ENCODE measurements at places on chromosomes 7 and 10.

DNA sequence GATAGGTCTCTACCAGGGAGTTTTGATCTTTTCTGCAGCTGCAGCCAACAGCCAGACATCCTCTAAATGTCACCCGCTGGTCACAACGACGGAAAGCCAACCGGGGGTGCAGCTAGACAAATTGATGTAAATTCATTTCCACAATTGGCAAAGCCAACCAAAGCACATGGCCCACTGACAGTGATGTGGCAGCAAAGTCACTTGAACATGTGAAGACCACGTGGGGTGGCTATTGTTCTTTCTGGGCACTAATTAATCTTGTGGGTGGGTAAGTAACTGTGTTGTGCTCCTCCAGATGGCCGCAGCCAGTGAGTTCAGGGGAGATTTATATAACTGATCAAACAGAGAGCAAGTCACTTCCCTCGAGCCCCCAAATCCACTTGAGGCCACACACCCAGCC, 354.1 kb downstream of the ANKRD30A start:
- DNase-seq: no peak

- DNase-seq: no peak
These were observed 190.6 kb upstream of the CCDC6 start for GRCh38 chr10:60096761-60097513.

- no peak for DNase-seq
These were observed 72.9 kb downstream of the ARHGAP21 start for GRCh38 chr10:24650669-24651391.

GRCh38 chr10:58840840-58841435, 328.3 kb downstream of the BICC1 start:
- no peak for DNase-seq

DNA sequence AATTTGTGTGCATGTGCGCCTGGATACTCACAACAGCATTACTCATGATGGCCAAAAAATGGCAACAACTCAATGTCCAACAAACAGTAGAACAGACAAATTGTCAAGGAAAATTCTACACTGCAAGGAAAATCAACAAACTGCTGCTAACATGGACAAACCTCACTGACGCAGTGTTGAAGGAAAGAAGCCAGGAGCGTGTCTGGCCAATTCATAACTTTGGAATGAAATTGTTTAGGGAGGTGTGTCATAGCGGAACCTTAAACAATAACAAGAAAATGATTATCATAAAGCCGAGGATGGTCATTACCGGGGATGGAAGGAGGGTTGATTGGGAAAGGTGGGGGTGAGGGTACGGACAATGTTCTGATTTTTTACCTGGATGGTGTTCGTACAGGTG, 29.1 kb downstream of the ALOX5 start:
- DNase-seq: no peak

DNA sequence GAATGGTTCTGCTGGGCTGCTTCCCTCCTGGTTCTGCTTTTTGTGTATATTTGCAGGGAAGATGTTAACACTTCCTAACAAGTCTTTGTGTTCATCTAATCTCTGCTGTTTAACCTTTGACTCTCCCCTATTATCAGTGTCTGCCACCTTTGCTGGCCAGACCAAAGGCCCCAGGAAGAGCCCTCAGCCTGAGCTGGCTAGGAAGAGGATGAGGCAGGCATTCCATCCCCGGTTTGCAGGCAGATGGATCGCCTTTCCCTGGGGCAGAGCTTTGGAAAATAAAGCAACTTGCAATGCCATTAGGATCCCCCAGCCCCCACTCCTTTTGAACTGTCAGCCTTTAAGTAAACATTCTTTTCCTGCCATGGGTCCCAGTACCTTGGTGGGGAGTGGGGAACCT, 19.0 kb downstream of the DPCD start:
- no peak for DNase-seq

DNA sequence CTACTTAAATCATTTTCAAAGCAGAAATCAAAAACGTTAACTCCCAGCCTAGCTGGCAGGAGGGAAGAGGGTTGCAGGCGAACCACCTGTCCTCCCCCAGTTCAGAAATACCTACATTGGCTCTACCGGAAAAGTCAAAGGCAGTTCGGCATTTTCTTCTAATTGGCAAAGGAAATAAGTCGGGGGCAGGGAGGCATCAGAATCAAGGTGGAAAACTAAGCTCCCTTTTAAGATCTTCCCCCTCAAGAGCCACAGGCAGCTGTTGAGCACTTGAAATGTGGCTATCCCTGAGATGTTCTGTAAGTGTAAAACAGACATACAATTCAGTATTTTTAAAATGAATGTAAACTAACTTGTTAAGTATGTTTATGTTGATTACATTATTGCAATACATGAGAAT, 957 bp upstream of the ELMO1 start:
- DNase-seq: no peak

GRCh38 chr7:74452748-74453321, 871 bp upstream of the GTF2IRD1 start:
- no peak for DNase-seq

GRCh38 chr10:93758891-93759410, 1.2 kb downstream of the LGI1 start:
- no peak for DNase-seq

DNA sequence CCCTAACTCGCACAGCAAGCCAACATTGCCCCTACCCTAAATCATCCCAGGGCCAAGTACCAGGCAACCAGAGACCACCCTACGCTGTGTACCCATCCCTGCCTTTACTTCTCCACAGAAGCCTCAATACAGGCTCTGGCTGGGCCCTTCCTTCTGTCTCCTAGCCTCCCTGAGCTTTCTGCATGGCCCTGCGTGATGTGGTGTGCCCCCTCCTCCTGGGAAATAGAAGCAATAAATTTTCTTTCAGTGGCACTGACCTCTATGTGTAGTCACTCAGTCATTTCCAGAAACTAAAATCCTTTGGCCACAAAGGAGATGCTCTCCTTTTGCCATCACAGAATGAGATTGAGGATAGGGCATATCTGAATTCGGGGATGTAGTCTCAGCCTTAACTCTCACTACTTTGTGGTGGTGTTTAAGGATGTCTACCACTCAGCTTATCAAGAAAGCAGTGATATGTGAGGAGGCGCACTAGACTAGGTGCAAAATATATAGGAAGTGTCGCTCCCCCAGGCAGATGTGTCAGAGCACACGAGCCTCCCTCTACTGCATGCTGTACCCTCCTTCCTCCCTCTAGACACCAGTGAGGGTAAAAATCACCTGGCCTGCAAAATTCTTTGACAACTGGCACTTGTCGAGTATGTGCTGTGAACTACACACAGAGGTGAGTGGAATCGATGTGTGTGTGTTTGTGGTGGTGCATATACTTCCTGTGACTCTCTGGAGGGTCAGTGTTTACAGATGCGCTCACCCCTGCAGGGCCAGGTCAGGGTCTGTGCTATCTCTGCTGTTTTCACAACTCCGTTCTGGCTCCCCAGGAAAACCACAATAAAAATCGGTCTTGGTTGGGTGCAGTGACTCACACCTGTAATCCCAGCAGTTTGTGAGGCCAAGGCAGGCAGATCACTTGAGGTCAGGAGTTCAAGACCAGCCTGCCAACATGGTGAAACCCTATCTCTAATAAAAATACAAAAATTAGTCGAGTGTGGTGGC, 825.9 kb upstream of the IGFBP3 start:
- no peak for DNase-seq

DNA sequence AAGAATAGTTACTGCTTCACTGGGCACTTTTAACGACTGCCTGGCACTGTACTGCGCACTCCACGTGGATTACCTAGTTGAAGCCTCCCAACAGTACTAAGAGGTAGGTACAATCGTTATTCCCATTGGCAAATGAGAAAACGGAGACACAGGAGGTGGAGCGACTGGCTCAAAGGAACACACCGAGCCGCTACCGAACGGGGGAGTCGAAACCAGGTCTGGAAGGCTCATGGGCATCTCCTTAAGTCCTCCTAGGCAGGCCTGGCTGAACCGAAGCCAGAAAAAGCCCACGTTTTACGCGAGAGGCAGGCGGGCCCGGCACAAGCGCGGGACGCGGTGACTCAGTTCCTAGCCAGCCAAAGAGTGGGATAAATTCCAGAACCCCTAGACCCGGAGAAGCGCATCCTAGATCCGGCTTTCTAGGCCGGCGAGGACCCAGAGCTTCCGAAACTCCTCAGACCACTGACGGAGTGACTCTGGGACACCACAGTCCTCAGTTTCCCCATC, 472 bp downstream of the PDAP1 start:
- peak; percentile 51 for DNase-seq

Data from COLO829 (cell line).